NCI-H1436 treated with DMSO at 0.1 percent for 48 hours (cell line): ENCODE measurements at places on chromosomes 2 and 18.

DNA sequence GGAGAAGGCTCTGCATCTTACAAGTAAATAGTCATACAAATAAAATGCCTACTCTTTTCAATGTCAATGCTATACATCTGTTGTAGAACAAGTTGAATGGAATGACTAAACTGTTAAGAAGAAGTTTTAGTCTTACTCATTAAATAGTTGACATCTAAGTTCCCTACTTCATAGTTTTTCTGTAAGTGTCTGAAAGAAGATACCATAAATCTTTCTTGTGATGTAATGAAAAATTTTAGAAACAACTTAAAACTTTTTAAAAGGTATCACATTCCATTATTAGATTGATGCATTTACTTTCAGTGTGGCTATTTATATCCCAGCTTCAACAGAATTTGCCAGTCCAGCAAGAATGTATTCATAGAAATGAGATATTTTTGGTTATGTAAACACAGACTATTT, 185.2 kb upstream of the EPC2 start:
- no peak for DNase-seq

- DNase-seq, result no peak
These were observed 87.2 kb upstream of the FSHR start for GRCh38 chr2:49241501-49241900.

GRCh38 chr18:58076052-58076451, 32.0 kb downstream of the NEDD4L start:
- DNase-seq, result no peak

GRCh38 chr2:46939626-46940359, 24.2 kb upstream of the MCFD2 start:
- no peak for DNase-seq

DNA sequence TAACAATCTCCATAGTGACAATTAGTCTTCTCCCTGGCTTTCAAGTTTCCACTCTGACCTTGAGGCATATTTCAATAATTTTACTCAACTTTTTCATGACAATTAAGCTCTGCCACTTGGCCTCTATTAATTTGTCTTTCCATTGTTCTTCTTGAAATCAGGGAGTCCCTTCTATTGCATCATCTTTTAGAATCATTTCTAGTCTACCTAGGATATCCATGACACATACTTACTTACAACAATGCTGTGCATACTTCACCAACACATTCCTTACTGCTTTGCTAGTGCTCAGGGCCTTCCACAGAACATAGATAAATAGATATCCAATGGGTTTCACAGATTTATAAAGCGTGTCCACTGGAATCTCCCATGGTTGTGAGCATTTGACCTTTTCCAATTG, 331.5 kb upstream of the LRP1B start:
- DNase-seq, result no peak

DNA sequence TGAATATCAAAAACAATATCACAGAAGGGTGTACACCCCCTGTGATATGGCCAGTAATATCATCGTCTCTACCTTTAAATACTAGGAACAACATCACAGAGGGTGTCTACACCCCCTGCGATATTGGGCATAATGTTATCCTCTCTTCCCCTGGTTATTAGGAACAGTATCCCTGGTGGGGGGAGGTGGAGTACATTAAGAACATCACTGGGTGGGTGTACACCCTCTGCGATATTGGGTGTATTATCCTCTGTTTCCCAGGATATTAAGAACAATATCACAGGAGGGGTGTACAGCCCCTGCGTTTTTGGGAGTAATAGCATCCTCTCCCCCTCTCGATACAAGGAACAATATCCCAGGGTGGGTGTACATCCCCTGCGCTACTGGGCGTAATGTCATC, 1932.8 kb downstream of the SUCLG1 start:
- no peak for DNase-seq

GRCh38 chr2:160820691-160821090, 327.1 kb upstream of the RBMS1 start:
- no peak for DNase-seq

DNA sequence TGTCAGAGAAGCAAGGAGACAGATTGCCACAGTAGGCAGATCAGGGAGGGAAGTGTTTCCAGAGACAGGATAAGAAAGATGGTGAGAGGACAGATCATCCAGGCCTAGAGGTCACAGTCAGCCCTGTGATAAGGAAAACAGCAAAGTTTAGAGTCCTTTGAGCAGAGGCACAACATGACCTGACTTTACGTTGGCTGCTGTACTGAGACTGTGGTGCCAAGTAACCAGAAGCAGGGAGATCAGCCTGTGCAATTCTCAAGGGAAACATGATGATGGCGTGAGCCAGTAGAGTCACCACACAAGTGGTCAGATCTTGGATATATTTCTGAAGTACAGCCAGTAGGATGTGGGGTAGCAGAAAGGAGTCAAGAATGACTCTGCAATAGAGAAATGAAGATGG, 43.7 kb downstream of the SMC6 start:
- DNase-seq, result no peak

- no peak for DNase-seq
These were observed 1665.2 kb downstream of the SUCLG1 start for GRCh38 chr2:82793711-82794435.

GRCh38 chr2:85585781-85586105, 1.5 kb downstream of the VAMP5 start:
- no peak for DNase-seq

DNA sequence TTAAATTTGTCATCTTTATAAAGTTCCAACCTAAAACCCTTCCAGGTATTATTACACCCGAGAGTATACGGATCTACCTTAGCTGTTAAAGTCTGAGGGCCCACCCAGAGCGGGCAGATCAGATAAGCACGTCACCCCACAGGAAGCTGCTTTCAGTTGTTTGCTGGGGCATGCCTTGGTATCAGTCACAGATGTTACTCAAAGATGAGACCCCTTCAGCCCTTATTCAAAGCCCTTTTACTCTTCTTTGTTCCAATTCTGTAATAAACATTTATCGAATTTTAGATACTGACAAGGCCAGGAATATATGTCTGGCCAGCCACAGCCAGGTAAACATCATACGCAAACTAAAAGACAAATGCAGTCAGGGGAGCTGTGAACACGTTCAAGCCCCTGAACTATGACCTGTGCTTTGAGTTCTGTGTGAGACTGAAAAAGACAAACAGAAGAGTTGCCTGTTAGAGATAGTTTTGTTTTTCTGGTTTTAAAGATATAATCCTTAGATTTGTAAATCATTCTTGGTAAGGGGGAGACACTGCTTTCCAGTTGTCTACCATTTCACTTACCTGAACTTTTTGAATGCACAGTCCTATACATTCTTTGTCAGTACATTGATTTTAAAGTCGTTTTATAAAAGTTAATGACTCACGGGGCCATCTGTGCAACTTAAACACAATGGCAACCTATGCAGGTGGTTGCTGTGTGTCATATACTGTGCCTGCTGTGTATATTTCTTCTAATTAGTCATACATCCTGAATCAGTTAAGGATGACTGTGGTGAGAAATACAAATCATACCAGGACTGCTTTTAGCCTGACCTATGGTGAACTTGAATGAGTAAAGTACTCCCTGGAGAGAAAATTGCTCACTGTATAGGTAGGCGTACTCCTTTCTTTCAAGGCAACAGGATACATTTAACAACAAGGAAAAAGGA, 100.5 kb upstream of the ITPRID2 start:
- DNase-seq, result no peak

- DNase-seq, result no peak
These were observed 81.9 kb downstream of the IKZF2 start for GRCh38 chr2:213069531-213069930.
